Ovary (tissue), 10 donors: ENCODE measurements at places on chromosomes 4 and X.

DNA sequence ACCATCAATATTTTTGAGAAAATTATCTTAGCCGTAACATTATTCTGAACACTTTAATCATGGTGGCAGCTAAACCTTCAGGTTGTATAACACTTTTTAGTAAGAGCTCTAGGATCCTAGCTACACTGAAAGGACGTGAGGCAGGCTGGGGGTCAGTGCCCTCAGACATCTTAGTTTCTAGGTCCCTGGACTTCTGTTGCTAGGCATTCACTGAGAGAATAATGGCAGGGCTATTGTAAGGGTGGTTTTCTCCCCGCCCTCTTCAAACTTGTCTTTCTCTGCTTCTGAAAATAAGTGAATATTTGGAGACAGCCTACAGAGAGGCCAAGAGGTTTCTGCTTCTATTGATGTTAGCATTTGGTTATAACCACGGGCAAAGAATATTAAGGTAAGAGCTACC is 15.4 kb upstream of the MMRN1 start:
- no peak for DNase-seq

GRCh38 chr4:22874334-22874912 is 181.7 kb downstream of the GBA3 start:
- DNase-seq, result no peak

- DNase-seq, result no peak
Observed at GRCh38 chr4:88012647-88013046, 5.2 kb downstream of the PKD2 start.

DNA sequence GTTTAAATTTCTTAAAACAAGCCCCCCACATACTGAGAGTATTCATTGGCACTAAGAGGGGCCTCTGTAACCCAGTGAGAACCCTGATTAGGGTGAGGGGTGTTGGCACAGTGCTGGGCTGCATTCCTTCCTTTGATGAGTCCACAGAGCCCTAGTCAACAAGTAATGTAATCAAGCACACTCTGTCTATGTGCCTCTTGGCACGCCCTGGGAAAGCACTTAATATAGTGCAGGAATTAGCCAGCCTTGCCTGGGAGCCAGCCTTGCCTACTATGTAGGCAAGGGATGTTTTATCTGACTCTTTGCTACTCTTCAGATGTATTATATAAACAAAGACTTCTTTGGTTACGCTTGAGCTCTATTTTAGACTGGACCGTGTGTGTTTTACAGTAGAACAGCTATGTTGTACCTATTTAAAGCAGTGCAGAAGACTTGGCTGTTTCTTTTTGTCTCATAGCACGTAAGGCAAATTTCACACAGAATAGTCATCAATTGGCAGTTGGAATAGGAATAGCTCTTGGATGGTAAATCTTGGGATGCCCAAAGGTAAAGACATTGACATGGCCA is 64.3 kb downstream of the FRAS1 start:
- DNase-seq, result no peak

GRCh38 chrX:153636716-153637115 is 10.3 kb upstream of the DUSP9 start:
- DNase-seq, result no peak

GRCh38 chr4:73583666-73584065 is 36.6 kb downstream of the RASSF6 start:
- DNase-seq, result no peak

GRCh38 chr4:128635955-128636560 is 173.4 kb upstream of the JADE1 start:
- DNase-seq, result no peak

GRCh38 chr4:164768516-164768915 is 14.6 kb downstream of the SMIM31 start:
- no peak for DNase-seq

DNA sequence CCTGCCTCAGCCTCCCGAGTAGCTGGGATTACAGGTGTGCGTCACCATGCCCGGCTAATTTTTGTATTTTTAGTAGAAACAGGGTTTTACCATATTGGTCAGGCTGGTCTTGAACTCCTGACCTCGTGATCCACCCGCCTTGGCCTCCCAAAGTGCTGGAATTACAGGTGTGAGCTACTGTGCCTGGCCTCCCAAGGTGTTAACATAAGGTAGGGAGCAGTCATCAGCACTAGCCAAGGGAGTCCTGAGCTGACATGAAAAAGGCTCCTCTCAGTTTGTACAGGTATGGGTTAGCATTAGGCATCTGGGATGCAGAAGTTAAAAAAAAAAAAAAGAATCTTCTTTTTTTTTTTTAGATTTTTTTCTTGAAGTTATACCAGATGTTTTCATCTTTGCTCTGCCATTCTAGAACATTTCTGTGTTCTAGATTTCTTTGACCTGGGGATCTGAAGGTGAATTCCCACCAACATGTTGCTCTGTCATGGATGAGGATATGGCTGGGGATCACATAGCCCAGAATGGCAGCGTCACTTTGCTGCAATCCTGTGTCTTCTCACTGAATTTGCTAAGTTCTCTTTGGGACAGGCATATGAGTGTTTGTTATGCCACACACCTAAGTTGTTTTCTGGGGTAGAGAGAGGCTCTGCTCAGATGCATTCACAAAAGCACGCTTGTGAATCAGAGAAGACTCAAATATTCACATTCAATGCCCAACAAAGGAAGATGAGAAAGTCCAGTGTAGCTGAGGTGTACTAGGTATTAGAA is 24.4 kb upstream of the PLA2G12A start:
- DNase-seq, result no peak

DNA sequence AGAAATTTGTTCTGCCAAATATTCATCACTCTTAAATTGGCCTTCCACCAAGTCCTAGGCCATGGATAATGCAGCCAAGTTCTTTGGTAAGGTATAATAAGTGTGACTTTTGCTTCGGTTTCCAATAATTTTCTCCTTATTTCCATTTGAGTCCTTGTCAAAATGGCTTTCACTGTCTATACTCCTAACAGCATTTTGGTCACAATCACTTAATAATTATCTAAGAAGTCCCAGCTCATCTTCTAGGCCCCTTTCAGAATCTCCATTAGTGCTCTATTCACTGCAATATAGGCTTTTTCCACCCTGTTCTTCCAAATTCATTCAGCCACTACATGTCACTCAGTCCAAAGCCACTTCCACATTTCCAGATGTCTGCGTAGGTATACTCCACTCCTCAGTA is 51.0 kb upstream of the SPIN4 start:
- no peak for DNase-seq
